ENCODE measurements at places on chromosomes 5 and 9.
A peak's percentile ranks its signal among the peaks of the same experiment; 100 is the strongest.

GRCh38 chr5:58937031-58937681, 354.3 kb downstream of the RAB3C start:
- no peak for DNase-seq

DNA sequence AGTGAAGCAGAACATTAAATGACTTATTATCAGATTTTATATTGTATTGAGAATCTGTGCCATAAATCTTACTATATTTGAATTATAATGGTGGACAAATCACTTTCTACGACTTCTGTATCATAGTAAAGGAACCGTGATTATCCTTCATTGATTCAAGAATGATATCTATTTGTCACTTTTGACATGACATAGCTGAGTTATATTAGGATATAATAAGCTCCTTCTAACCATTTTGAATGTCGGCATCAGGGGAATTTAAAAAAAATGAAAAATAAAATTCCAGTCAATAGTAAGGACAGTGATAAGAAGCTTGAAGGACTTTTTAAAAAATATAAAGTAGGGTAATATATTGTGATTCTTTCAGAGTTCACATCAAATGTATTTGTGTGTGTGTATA, 338.9 kb upstream of the ACO1 start:
- DNase-seq, result no peak

DNA sequence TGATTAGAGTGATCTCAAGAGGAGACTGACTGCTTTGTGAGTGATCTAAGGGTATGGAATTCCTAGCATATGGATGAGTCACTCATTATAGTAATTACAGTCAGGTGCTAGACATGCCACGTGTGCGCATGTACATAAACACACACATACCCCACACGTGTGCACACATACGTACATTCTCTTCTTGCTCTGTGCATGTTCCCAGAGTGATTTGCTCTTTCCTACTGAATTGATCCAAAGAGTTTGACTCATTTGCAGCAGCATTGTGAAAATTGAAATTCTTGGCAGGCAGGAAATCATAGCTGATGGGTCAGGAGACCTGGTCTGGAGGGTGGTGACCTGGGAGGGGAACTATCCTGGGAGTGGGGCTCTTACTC, 63.8 kb downstream of the ANGPTL2 start:
- no peak for DNase-seq

GRCh38 chr5:178416206-178416882, 173.8 kb downstream of the COL23A1 start:
- no peak for DNase-seq

- DNase-seq, result no peak
These were observed 109.3 kb downstream of the ATPSCKMT start for GRCh38 chr5:10140195-10140973.

DNA sequence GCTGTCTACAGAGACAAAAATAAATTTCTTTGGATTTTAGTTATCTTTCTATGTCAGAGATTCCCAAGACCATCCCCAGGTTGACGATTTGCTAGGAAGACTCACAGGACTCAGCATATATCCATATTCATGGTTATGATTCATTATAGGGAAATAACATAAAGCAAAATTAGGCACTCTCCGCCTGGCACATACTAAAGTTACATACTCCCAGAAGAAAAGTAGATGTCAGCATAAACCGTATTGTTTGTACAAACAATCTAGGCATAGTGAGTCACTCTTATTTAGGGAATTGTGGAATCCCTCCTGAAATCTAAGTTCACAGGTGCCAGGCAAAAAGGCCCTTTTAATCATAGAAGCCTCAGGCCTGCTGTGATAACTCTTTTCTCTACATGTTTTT, 62.9 kb downstream of the INSL6 start:
- DNase-seq, result no peak

- DNase-seq, result no peak
These were observed 4.0 kb downstream of the LMBRD2 start for GRCh38 chr5:36147681-36148080.

DNA sequence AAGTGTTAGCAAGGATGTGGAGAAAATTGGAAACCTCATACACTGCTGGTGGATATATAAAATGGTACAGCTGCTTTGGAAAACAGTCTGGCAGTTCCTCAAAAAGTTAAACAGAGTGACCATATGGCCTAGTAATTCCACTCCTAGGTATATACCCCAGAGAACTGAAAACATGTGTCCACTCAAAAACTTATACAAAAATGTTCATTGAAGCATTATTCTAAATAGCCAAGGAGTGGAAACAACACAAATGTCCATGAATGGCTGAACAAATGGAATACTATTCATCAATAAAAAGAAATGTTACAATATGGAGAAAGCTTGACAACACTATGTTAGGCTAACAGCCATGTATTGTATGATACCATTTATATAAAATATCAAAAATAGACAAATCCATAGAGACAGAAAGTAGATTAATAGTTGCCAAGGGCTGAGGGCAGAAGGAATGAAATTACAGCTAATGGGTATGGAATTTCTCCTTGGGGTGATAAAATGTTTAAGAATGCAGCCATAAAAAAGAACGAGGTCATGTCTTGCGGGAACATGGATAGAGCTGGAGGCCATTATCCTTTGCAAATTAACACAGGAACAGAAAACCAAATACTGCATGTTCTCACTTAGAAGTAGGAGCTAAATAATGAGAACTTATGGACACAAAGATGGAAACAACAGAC, 33.6 kb upstream of the FBP1 start:
- DNase-seq, result no peak

DNA sequence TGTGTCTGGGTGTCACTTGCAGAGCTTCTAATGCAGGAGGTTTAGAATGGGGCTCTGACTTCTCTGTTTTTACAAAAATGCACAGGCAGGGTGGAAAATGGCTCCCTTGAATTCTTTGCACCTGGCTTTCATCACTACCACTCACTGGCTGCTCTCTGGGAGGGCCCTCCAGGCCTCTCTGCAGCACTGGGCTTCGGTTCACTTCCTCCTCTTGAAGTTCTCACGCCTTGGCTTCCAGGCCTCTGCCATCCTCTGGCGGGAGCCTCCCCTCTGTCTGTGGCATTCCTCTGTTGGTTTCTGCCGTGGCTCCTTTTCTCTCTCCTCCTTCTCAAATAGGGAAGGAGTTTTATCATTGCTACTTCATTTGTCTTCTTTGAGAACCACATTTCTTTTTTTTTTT, 2.8 kb upstream of the PRLR start:
- no peak for DNase-seq

DNA sequence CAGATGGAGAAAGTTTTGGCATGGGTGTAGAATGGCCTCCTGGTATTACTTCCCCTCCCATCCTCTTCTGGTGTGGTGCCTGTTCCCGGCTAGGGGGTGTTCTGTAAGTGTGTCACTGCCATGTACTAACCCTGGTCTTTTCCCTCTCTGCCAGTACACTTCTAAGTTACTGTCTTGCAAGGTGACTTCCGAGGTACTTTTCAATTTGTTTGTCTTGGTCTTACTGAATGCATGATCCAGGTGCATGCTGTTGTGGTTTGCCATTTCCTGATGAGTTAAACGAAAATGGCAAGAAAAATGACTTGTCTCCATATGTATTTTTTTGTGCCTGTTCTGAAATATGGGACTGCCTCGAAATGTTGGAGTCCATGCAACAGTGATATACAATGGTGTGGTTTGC, 46.0 kb downstream of the C9orf152 start:
- DNase-seq, result no peak

- peak; percentile 22 for DNase-seq
These were observed 43.9 kb downstream of the ARRDC3 start for GRCh38 chr5:91339063-91339705.

- DNase-seq, result no peak
These were observed 68.8 kb downstream of the NTRK2 start for GRCh38 chr9:84738353-84738752.

Measured in midbrain (tissue), 1 donor.